ENCODE measurements at places on chromosomes 5 and 9.

DNA sequence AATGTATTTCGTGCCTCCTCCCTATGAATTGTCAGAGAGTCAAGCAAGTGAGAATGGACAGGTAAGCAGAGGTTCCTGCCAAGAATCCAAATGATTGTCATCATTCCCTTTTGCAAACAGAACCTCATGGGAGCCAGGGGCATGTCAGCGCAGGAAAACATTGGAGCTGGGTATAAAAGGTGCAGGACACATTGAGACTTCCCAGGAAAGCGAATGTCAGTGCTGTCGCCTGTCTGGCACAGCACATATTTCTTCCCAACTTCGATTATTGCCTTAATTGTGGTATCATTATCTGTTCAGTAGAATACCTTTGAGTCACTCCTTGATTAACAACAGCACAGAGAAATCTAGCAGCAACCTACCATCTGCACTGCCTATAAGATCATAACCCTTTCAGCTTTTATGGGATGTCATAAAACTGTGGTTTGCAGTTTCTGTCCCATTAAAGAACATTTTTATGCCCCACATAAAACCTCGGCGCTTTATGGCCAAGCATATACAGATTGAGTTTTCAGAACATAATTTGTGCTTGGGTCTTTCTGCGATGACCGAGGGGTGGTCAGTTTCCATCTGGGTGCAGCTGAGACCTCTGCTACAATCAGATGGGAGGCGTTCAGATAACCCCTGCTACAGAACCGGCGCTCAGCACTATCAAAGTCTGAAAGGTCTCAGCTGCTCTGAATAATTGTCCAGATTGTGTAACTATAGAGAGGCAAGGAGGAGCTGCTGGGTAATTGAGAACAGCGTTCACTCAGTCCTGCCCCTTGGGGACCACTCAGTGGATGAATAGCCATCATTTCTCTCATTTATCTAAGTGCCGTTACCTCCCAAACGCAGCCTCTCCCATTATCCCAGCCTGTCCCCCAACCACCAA, 30.9 kb upstream of the WWC1 start:
- DNase-seq, result no peak

- no peak for DNase-seq
Observed at GRCh38 chr5:3601911-3602782, 6.5 kb downstream of the IRX1 start.

DNA sequence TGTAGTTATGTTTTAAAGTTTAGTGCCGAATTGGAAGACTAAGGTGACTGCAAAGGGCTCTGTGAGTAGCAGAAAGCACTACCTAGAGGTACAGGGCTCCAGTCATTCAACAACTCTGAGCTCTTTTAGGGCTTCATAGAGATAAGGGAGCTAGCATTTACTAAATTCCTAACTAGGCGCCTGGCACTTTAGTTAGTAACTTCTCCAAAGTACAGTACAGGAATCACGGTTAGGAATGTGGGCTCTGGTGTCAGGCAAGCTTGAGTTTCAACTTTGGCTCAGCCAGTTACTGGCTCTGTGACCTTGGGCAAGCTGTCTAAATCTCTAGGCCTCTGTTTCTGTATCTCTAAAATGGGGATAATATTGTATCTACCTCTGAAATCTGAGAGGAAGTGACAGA, 115.3 kb downstream of the SLIT3 start:
- no peak for DNase-seq

DNA sequence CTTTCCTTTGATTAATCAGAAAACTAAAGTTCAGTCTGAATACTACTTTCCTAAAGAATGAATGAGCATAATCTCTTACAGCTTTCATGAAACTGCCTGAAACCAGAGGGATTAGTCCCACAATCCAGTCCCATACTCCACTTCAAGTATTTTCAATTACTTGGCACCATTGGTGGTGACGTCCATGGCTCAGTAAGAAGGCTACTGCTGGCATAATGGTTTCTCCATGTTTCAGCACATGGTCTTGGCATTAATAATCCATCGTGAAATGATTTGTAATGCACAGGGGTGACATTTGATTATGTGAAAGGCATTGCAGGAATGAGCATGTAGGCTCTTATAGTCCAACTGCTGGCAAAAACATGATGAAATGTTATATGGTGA, 23.4 kb downstream of the LIX1 start:
- DNase-seq, result no peak

DNA sequence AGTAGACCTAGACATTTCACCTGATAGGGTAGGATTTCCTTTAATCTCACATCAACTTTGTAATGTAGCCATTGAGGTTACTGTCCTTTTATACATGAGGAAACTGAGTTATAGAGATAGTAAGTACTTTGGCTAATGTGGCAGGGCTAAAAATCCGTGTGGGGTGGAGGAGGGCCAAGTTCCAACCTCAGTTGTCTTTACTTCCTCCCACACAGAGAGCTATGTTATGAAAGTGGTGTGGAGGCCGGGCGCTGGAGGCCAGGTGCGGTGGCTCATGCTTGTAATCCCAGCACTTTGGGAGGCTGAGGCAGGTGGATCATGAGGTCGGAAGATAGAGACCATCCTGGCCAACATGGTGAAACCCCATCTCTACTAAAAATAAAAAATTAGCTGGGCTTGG, 173.3 kb downstream of the PALM2AKAP2 start:
- no peak for DNase-seq

- DNase-seq, result peak; percentile 22
Observed at GRCh38 chr5:155616779-155617392, 603.3 kb downstream of the KIF4B start.

DNA sequence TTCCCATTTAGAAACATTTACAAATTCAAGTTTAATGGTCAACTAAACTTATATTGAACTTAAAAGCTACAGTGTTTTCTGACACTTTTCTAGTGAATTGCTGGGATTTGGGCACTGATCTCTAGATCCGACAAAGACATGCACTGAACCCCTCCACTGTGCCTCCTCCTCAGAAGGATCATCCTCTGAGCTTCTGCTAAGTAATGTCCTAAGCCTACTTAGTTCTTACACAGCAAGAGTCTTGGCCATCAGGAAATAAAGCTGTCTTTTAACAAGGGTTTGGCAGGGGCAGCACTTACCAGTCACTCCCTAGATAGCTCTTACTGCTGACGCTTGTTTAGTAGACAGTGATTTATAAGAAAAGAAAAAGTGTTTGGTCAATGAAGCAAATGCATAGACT, 50.5 kb downstream of the FAM81B start:
- no peak for DNase-seq

DNA sequence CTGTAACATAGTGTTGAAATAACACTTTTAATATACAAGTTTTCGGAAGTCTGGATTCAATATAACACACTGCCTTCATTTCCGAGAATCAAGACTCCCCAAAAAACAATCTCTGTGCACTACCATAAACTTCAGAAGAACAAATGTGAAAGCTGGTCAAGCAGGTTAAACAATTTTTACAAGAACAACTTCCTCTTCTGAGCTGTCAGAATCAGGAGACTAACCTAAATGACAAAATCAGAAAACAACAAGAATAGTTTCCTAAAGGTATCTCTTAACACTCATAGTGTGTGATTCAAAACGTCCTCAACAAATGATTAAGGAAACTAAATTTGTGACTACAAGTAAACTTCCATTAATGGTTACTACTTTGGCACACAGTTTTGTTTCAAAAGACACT, 11.6 kb downstream of the C9orf72 start:
- no peak for DNase-seq

GRCh38 chr5:115028557-115028956, 141.2 kb downstream of the TRIM36 start:
- no peak for DNase-seq
